ENCODE measurements at places on chromosomes 4 and X.

GRCh38 chr4:113303315-113303714 lies 253.9 kb downstream of the ANK2 start:
- no peak for DNase-seq

- DNase-seq = no peak
These were observed 5.3 kb upstream of the SAP30 start for GRCh38 chr4:173365359-173365996.

DNA sequence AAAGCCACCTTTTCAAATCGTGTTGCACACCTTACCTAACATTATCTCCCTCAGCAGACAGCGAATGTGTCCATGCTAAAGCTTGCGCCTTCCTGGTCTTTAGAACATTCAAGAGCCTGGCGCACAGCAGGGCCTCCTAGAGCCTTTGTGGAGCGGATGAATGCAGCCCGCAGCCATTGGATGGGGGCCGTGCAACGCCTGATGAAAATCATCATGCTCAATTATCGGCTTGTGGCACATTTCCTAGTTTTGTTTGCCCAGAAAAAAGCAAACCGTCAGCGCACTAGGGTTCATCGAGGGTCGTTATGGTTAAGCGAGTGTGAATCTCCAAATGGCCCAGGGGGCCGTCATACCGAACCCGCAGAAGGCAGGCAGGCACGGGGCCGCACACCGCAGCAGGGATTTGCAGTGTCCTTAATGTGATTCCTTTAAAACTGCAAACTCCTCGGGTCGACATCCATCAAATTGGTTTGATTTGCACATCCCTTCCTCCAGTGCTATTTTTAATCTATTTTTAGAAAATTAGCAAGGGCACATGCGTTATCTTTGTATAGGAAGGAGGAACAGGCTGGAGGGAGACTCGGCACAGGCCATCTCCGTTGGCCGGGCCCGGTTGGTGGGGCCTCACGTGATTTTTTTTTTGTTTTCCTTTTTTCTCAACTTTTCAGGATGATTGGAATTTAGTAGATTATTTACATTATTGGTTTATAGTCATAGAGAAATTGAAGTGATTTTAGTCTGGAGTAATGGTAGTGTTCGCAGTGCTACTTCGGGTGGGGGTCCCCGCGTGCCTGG lies 53.1 kb downstream of the ABLIM2 start:
- no peak for DNase-seq

GRCh38 chr4:71184195-71184781 lies 154.5 kb upstream of the SLC4A4 start:
- DNase-seq = peak; percentile 6

DNA sequence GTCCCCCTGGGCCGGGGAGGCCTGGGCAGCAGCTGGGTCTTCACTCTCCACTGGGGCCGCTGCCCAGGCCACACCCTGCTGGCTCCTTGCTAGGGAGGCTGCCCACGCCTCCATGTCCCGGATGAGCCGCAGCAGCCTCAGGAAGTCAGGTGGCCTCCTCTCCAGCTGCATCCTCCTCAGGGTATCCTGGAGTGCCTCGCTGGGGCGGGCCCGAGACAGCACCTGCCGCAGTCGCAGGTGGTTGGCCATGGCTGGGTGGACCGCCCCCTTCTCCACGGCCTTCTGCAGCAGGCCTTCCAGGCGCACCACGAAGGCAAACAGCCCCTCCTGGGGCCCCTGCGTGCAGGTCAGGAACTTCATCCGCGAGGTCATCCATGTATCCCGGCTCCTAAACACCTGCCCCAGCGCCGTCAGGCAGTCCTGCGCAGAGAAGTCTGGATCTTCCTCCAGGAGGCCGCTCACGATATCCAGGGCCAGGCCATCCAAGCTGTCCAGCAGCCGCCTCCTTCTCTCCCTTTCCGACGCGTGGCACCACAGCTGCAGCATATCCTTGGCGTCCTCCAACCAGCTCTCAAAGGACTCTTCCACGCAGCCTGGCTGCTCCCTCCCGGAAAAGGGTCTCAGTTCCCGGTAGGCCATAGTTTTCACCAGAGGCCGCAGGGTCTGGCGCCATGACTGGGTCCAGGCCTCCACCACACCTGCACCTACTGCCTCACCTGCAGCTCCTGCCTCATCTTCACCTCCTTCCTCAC lies 2.1 kb downstream of the PNMA6F start:
- DNase-seq = no peak

Measured in stimulated activated CD4-positive, alpha-beta T cell treated with anti-CD3 and anti-CD28 coated beads, Interleukin-4, amount 100 ng/mL, for 4 hours (primary cell).